Fibroblast of the aortic adventitia (primary cell): ENCODE measurements at places on chromosomes 4 and X.
A peak's percentile ranks its signal among the peaks of the same experiment; 100 is the strongest.

GRCh38 chr4:84501202-84501503, 2.1 kb upstream of the NKX6-1 start:
- no peak for DNase-seq

GRCh38 chrX:720250-720649, 89.7 kb downstream of the SHOX start:
- no peak for DNase-seq

DNA sequence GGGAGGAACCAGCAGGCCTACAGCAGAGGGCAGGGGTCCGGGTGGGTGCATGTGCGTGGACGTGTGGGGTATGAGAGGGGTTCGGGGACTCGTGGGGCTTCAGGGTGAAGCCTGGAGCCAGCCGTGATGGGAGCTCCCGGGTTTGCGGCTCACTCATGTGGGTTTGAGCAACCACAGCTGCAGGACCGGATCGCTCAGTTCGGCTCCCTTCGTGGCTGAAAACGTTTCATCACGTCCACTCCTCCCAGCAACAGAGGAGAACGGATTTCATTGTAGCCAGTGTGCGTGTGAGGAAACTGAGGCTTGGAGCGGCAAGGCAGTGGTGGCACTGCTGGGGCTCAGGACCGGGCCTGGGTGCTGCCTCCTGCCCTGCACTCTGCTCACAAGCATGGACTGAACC, 10.6 kb downstream of the BGN start:
- DNase-seq: no peak

DNA sequence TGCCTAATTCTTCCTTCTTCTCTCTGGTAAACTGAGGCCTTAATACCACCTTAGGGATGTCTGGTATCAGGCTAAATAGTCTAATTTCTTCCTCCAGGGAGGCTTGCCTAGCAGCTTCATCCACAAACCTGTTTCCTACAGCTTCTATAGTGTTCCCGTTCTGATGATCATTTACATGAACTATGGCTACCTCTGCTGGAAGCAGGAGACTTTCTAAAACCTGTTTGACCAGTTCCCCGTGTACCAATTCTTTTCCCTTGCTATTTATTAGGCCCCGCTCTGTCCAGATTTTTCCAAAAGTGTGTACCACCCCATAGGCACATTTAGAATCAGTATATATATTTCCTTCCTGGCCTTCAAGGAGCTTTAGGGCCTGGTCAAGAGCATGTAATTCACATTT, 5.8 kb upstream of the USP38 start:
- DNase-seq: no peak

- no peak for DNase-seq
Measured at GRCh38 chrX:139023531-139023930, 312.0 kb upstream of the FGF13 start.

- DNase-seq: peak; percentile 10
Measured at GRCh38 chr4:120354381-120354780, 287.7 kb upstream of the MAD2L1 start.

- no peak for DNase-seq
Measured at GRCh38 chrX:11589641-11590040, 76.1 kb downstream of the ARHGAP6 start.

DNA sequence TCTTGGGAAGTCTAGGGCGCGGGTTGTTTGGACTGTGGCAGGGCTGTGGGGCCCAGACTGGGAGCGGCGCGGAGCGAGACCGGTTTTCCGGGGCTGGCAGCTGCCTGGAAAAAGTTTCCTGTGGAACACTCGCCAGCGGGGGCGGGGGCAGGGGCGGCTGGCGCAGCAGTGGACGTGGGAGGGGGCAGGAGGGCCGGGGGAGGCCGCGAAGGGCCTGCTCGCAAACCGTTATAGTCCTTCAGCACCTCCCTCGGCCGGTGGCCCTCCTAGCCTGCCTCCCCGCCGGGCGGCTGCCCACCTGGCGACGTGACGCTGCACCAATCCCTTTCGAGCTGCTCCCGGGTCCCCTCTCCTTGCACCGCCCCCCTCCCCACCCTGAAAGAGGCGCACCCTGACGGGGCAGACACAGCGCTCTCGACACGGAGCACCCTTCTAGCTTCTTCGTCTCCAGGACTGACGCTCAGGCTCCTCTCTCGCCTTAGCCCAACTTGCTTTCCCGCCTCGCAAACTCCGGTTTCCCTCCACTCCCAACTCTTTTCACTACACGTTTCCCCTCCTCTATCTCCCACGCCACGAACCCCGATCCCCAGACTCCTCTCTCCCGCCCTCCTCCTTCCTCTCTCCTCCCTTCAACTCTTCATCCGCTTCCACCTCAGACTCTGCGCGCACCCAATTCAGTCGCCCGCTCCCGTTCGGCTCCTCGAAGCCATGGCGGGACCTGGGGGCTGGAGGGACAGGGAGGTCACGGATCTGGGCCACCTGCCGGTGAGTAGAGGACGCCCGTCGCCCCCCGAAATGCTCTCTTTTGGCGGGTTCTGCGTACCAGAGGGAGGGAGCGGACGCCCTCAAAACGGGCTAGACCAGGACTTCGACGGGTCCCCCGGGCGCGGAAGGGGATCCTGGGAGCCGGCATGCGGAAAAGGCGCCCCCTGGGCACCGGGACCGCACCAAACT, at the start of gene NRK:
NRK (plus strand) TSS at position 402 of the 954 bp plus-strand sequence; CDS start at position 709, 307 bp downstream.
- no peak for DNase-seq

- no peak for DNase-seq
Measured at GRCh38 chr4:54764476-54764875, 106.7 kb downstream of the KIT start.

DNA sequence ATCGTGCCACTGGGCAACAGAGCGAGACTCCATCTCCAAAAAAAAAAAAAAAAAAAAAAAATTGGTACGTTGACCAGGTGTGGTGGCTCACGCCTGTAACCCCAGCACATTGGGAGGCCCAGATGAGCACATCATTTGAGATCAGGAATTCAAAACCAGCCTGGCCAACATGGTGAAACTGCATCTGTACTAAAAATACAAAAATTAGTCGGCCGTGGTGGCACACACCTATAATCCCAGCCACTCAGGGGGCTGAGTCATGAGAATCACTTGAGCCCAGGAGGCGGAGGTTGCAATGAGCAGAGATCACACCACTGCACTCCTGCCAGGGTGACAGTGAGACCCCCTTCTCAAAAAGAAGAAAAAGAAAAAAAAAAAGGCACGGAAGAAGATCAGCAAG, 24.5 kb downstream of the RBMX start:
- DNase-seq: no peak

DNA sequence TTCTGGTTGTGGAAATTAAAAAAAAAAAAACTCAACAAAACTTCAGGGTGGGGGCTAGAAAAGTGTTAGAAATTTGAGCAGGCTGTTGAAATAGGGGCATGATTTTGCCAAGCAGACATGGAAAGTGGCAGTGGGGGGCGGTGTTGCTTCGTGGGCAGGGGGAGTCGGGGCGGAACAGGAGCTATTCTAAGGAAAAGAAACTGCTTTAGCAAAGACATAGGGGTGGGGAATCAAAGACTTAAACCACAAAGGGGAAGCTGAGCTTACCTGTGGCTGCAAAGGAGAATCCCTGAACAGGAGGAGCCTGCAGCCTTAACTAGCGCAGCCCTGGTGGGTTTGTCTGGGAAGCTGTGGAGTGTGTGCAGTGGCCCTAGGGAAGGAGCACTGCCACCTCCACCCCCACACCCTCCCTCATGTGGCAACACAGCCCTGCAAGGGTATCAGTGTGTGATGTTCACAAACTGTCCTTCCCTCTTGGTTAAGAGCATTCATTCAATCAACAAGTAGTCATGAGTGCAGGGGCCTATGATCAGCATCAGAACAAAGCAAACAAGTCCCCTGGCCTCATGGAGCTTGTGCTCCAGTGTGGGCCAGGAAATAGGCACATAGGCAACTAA, 20.5 kb downstream of the SEL1L3 start:
- no peak for DNase-seq

- DNase-seq: peak; percentile 32
Measured at GRCh38 chr4:28082686-28083390, 1222.2 kb downstream of the STIM2 start.

GRCh38 chr4:108881190-108881589, 118.3 kb upstream of the ETNPPL start:
- peak; percentile 58 for DNase-seq

- DNase-seq: no peak
Measured at GRCh38 chrX:135923353-135923752, 29.8 kb downstream of the SAGE1 start.

- DNase-seq: peak; percentile 75
Measured at GRCh38 chrX:107135049-107135964, 16.7 kb upstream of the RBM41 start.

GRCh38 chr4:75848891-75849290, 53.4 kb downstream of the PPEF2 start:
- no peak for DNase-seq

DNA sequence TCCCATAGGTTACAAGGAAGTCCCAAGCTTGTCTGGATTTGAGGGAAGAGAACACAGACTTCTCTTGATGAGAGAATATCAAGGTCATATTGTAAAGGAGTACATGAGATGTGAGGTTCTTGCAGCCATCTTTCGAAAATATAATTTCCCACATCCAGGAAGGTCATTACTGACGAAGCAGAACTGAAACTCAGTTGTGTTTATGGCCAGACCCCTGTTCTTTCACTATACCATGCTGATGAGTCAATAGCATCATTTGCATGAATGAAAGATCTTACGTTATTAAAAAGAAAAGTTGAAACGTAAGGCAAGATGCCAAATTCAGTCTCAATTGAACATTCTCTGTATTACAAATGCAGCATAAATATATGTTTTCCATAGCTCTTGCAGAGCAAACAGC, 14.2 kb upstream of the CCDC149 start:
- DNase-seq: no peak

GRCh38 chr4:75069493-75070074, 136.7 kb downstream of the PARM1 start:
- no peak for DNase-seq

DNA sequence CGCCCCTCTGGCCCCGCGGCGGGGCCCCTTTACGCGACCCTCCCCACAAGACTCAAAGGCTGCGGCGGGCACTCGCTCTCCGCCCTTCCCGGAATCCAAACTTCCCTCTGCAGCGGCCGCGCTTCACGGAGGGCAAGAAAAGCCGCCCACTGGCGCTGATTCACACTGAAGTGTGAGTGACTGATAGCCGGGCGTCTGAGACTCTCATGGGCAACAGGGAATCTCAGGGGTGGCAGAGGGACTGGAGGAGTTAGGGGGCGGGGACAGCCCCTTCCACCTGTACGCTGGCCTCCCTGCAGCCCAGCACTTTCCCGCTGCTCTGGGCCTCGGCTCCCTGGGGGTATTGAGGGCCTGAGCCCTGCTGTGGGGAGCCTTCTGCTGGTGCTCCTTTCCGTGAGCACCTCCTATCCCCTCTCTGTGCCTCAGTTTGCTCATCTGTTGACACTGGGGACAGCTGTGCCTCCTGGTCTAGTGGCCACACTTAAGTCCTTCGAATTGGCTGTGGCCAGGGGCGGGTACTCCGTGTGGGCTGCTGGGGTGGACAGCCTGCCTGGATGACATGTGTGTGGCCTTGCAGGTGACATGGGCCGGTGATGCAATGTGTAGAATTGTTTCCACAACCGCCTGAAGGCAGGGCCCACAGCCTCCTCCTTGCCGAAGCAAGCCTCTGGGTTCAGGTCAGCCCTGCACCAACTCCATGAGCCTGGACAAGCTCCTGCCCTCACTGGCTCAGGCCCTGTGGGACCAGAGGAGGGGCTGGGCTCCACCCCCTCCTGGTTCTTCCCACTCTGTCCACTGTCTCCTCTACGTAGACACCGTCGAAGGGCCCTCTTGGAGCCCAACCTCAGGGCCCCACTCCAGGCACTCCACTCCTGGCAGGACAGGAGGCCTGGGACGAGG, 951 bp downstream of the SH3BP2 start:
- peak; percentile 62 for DNase-seq

DNA sequence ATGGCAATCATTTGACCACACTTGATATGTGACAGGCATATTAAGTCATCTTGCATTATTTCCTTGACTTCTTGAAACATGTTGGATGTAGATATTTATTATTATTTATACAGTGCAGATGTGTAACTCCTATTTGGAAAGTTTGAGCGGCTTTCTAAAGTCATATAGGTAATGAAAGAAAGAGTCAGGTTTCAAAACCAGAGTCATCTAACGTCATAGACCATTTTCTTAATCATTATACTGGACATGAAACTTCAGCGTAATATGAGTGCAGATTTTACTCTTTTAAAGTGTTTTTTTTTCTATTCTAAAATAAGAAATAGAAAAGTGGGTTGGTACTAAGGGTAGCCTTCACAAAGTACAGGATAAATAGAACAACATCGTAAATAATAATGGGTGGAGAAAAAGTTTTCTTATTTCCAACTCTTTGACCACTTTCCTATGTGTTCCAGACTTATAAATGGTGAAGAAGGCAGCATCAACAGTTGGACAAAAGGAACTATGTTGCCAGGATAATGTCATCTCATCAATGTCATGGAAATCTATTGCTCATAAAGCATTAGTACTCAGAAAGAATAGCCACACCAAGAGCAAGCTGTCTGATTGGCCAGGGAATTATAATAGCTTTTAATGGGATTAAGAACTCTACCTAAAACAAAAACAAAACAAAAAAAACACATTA, 108.0 kb upstream of the PCDH18 start:
- DNase-seq: no peak

GRCh38 chr4:164212134-164212533, 541.8 kb upstream of the SMIM31 start:
- DNase-seq: no peak

DNA sequence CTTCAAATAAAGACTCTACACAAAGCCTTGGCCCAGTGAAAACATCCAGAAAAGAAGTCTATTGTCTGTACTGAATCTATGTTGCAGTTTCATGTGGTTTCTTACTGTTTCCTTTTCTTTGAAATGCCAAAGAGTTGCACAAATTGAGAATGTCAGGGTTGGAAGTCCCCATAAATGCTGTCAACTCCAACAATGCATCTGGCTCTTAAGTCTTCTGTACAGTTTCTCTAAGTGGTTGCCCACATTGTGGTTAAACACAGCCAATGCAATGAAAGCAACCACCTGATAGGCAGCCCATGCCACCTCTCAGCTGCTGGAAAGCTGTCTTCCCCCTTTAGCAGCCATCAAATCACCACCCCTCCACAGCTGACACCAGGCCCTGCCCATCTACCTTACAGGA, 67.2 kb upstream of the C1GALT1C1 start:
- DNase-seq: no peak

DNA sequence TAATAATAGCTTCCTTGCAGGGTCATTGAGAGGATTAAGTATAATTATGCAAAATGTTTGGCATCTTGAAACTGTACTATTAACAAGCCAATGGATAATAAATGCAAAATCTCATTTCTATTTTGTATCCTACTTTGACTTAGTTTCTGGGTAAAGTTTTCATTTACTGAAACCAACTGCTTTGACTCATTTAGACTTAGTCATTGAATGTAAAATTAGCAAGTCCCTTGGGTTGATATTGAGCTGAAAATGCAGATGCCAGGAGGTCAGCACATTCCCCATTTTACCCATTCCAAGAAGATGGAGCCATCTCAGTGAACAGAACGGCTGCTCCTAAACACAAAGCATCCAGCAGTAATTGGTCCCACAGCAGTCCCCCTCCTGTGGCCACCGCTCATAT, 74.7 kb upstream of the GATB start:
- no peak for DNase-seq

GRCh38 chr4:93184053-93184452, 644.5 kb upstream of the ATOH1 start:
- DNase-seq: no peak

GRCh38 chr4:80387390-80388283, 52.1 kb downstream of the CFAP299 start:
- DNase-seq: no peak
